Stimulated activated CD4-positive, alpha-beta T cell treated with anti-CD3 and anti-CD28 coated beads, TNF-alpha, amount 100 ng/mL, for 1 hour (primary cell): ENCODE measurements at places on chromosomes 3 and 15.

- no peak for DNase-seq
Observed at GRCh38 chr3:23072693-23073092, 130.4 kb upstream of the UBE2E2 start.

DNA sequence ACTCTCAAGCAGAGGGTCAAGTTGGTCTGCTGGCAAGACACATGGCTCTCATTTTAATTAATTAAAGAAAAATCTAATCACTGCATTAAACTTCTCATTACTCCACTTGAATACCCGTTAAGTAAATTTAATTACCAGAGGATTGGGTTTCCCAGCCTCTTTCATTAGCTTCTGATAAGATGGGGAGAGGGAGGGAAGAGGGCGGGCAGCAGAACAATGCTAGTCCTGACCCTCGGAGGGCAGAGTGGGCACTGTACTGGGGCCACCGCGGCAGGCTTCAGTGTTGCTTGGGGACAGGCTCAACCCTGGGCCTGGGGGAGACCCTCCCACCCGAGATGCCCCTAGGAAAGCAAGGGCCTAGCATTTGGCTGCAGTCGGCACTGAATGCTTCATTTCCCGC, 55.6 kb upstream of the LINGO1 start:
- DNase-seq, result no peak

DNA sequence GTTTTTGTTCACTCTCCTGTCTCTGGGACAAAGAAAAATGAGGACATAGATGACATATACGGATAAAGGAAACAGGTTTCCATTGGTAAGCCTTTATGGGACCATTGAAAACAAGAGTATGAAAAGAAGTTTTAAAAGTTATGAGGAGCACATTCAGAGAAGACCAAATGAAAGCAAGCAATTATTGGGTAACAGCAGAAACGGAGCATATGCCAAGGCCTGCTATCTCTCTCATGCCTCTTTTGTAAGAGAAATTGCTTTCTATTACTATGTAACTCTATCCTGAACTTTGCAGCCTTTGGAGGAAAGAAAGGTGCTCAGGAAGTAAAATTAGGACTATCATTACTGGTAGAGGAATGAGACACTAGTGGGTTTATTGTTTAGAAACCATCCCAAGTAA, 14.9 kb upstream of the DPH6 start:
- DNase-seq, result no peak

- DNase-seq, result no peak
Observed at GRCh38 chr3:71979175-71979574, 194.2 kb upstream of the PROK2 start.

- no peak for DNase-seq
Observed at GRCh38 chr3:165712382-165712781, 124.8 kb downstream of the BCHE start.

- no peak for DNase-seq
Observed at GRCh38 chr3:181302960-181303359, 313.4 kb upstream of the DNAJC19 start.

DNA sequence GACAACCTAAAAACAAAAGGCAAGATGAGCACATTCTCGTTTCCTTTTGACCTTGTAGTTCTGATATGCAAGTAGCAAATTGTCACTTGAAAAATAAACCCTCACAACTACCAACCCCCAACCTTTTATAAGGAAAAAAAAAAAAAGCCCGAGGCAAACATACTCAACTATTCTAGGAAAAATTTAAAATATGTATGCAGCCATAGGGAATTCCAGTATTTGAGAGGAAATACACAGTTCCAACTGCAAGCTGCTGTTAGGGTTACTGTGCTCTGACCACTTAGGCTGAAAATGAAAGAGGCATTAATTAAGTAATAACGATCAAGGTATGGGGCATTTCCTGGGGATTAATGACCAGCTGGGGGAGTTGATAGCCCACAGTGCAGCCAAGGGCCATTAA, 281.9 kb upstream of the DPH6 start:
- DNase-seq, result no peak

DNA sequence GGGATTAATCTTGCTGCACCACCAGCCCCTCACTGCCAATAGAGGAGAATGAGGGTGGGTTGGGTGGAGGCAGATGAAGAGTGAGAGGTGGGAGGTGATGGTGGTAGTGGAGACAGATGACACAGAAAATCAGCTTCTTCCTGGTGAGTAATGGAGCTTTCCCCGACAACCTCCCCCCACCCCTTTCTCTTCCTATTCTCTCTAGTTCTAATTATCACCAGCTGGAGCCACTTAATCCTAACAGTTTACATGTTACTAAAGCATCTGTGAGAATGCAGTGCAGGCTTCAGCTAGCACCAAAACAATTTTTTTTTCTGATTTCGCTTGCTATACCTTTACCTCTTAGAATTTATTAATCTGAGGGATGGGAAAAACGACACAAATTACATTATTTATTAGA, 116.1 kb upstream of the DNAJC19 start:
- no peak for DNase-seq

DNA sequence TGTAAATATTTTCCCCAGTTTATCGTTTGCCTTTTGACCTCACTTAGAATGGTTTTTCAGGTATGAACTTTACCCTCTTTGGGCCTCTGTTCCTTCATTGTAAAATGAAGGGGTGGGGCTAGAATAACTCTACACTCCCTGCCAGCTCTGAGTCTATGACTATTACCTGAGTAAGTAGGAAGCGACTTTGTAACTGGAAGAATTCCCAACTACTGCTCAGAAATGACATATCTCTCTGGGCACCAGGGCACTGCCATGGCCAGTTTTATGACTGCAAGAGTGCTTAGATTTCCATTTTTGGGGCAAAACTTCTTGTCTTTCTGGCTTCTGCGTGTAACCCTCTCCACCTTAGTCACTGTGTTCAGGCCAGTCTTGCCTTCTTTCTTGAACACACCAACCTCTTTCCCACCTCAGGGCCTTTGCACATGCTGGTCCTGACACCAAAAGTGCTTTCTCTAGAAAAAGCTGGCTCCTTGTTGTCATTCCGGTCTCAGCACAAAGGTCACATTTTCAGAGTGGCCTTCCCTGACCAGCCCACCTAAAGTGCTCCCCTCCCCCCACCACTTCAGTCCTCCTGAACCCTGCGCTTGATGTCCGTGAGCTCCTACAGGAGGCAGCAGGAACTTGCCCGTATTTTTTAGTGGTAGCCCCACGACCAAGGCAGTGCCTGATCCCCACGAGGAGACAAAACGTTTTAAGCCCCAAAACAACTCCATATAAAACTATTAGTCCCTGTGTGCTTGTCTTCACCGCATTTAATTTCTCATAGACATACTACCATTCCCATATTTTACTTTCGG, 25.6 kb downstream of the CDCP1 start:
- DNase-seq, result no peak

GRCh38 chr15:31852933-31853799, 177.1 kb upstream of the CHRNA7 start:
- no peak for DNase-seq

GRCh38 chr3:183466575-183466974, 38.2 kb upstream of the MCF2L2 start:
- DNase-seq, result no peak

DNA sequence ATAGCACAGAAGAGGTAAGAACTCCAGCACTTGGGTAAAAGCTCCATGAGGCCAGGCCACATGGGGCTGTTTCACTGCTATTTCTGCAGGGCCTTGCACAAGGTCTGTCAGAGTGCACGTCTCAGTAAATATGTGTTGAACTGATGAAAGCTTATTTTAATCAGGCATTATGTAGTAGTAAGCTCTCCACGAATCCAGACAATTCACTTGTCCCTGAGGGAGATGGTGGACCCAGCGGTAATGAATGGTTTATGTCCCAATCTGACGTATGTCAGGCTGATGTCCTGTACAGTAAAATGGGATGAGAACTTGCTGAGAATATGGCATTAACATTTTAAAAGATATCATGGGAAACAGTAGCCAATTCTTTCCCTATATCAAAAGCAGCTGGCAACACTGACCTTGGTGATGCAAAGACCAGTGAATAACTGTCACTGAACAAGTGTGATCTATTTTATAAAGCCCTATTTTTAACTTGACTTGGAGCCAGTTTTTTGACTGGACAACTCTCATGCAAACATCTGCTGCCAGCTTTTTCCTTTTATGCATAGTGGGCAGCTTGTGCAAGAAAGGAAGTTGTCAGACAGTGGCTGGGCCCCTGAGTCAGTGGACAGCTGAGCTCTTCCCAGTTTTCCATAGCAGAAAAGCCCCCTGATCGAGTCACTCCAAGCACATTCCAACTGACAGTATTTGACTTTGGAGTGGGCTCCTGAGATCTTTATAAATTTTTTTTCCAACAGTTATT, 519.8 kb upstream of the MDFIC2 start:
- DNase-seq, result no peak

- no peak for DNase-seq
Observed at GRCh38 chr15:62684123-62684808, 358.3 kb upstream of the TPM1 start.

DNA sequence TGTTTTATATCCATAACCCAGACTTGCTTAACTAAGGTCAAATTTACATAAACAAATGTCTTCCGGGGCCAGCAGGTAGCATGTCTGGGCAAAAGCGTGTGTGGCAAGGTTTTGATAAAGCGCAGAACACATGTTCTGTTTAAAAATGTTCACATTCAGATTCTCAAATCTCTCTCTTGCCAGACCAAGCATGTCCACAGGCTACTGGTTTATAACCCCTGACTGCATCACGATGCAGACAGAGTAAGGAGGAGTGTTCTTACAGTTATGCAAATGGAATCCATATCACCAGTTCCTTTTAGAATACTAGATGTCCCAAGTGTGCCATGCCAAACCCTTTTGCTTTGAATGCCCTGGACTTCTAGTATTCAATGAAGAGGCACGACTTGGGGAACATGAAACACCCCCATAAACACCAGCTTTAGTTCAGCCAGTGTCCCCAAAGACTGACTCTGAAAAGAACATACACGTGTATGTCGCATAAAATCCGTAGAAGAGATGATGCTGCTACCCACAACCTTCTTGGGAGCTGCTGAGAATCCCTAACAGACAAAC, 412.0 kb downstream of the CNTN4 start:
- no peak for DNase-seq

- DNase-seq, result no peak
Observed at GRCh38 chr3:64766440-64766839, 78.6 kb upstream of the ADAMTS9 start.

- no peak for DNase-seq
Observed at GRCh38 chr3:183449391-183449790, 21.0 kb upstream of the MCF2L2 start.

GRCh38 chr3:45088543-45089358, 57.4 kb downstream of the CDCP1 start:
- no peak for DNase-seq

- DNase-seq, result no peak
Observed at GRCh38 chr15:89364341-89364740, 29.7 kb upstream of the POLG start.

- DNase-seq, result no peak
Observed at GRCh38 chr3:169931747-169932520, 20.6 kb downstream of the SAMD7 start.

DNA sequence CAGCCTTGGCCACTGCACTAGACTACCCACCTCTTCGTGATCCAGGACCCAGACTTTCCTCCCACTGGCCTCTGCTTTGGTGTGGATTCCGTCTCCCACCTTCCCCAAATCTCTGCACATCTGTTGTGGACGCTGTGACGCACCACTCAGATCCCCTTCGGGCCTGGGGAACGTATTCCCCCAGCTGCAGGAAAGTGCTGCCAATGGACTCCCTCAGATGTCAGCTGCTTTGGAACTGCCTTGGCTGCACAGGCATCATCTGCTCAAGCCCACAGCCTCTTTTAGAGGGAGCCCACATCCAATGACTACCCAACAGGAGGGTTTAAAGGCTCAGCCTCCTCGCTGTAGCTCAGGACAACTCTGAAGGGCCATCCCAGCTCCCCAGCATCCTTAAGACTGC, 134.2 kb upstream of the RAD18 start:
- no peak for DNase-seq

DNA sequence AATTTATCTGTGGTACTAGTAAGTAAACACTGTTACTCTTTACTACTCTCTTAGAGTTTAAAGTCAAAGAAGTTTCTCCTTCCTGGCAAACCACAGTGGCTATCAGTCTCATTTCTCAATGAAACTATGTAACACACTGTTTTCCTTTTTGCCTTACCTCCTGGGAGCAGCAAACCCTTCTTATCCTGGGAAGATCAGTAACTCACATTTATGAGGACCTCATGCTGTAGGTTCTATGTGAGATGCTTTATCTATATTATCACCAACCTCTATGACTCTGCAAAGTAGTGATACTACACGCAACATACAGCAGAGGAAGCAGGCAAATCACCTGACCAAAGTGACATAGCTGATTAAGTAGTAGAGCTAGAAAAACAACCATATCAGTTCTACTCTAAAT, 35.3 kb downstream of the PBRM1 start:
- no peak for DNase-seq

DNA sequence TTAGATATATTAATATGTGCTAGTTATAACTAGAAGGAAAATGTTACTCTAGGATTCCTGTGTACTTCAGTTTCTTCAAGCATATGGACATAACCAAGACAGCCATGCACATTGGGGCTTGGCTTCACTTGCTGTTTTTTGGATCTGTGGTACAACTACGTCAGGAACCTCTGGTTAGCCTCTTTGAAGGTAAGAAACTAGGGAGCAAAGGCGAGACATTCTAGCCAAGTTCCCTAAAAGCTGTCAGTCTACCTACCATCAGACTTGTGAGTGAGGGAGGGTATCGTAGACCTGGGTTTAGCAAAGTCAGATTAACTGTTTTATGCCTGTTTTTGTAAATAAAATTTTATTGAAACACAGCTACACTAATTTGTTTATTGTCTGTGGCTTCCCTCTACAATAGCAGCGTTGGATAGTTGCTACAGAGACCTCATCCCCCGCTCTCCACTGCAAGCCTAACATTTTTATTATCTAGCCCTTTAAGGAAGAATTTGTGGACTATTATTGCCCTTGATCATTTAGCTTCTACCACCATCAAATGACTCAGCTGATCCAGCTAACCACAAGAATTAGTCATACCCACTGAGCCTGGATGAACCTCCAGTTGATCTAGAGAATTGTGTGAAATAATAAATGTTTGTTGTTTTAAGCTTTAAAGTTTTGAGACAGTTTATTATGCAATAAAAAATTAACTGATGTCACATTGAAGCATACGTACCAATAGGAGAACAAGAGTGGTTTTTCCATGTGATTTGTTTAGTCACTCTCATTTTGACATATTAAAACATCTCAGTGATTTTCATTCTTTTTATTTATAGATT, 58.1 kb downstream of the RSRC1 start:
- DNase-seq, result no peak

- DNase-seq, result peak; percentile 38
Observed at GRCh38 chr3:42190701-42191442, 75.1 kb downstream of the CCK start.

GRCh38 chr3:177336873-177337450, 139.7 kb upstream of the TBL1XR1 start:
- DNase-seq, result no peak

DNA sequence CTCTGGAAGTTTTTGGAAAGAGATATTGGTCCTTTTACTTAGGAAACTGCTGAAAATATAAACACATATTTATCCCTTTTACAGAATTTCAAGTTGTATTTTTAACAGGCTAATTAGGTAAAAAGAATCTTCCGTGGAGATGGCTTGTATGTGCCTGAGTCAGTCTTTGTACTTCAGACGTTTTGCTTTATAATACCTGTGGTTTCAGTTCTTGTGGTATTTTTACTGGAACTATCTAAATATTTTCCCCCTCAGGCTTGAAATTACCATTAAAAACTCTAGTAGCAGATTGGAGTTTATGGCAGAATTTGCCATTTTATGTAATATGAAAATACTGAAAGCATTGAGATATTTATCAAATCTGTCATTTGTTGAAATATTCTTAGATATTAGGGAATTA, 151.6 kb upstream of the CGNL1 start:
- DNase-seq, result no peak
